ENCODE measurements at places on chromosomes 6 and 20.

GRCh38 chr20:48329676-48330664 lies 497.8 kb downstream of the PREX1 start:
- no peak for DNase-seq

- no peak for DNase-seq
These were observed 22.9 kb downstream of the ARHGAP18 start for GRCh38 chr6:129686941-129687627.

DNA sequence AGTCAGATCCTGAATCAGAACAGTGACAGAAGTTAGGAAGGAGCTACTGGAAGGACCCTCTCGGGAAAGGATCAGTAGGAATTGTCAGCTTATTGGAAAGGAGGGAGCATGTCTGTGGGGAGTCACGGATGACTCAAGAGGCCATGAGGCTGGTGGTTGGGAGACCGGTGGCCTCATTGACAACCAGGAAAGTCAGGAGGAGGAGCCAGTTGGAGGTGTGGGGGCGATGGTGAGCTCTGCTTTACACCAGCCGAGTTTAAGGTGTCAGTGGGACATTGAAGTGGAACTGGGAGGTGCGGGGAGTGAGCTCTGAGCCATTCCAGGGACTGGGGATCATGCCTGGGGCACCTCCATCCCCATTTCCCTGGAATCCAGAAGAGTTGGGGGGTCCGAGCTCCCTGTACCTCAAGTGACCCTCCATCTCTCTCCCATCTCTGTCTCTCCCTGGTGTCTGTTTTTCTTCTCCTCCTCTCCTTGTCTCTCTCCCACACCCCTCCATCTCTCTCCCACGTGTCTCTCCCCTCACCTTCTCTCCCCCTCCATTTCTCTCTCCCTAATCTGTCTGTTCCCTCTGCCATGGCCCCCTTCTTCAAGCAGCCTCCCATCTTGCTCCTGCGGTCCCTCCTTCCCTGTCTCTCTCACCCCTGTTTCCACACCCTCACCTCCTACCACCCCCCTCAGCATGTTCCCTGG lies 14.3 kb upstream of the ZBTB9 start:
- DNase-seq, result no peak

GRCh38 chr6:143647732-143648131 lies 30.0 kb upstream of the PHACTR2 start:
- no peak for DNase-seq

- DNase-seq, result no peak
These were observed 166.4 kb upstream of the IRAK1BP1 start for GRCh38 chr6:78700991-78701390.
